ENCODE measurements at places on chromosomes 4 and X.

DNA sequence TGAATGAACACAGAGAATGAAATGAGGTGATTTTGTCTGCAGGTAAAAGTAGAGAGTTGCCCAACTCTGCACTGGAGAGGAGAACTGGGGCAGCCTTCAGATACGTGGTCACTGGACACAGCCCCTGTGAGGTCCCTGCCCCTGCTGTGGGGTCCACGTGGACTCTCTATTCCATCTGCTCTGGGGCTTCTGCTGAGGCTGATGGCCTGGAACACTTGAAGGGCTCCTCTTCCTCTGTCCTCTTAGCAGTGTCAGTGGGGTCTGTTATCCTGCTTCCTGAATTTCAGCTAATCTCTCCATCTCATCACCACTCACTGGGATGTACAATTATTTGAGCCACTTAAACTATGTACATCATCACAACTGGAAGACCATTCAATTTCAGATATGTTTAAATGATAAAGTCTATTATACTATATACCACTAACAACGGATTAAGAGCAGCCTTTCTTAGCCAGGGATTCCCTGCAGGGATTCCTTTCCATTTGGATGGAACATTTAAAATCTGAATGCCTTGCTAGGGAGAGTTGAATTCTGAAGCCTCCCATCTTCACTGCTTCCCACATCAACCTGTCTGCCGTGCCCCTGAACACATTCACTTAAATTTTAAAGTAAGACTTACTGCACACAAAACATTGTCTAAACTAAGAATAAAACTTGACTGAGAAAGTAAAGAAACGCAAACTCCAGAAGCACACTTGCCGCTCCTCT lies 74.0 kb downstream of the CC2D2A start:
- DNase-seq = no peak

DNA sequence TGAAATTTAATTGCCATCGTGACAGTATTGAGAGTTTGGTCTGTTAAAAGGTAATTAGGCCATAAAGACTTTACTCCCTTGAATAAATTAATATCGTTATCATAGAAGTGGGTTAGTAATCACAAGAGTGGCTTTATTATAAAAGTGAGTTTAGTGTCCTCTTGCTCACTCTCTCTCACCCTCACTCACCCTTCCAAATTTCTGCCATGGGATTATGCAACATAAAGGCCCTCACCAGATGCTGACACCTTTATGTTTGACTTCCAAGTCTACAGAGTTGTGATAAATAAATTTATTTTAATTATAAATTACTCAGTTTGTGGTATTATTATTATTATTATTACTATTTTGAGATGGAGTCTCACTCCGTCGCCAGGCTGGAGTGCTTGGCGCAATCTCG lies 1070.8 kb downstream of the PCDH18 start:
- no peak for DNase-seq

DNA sequence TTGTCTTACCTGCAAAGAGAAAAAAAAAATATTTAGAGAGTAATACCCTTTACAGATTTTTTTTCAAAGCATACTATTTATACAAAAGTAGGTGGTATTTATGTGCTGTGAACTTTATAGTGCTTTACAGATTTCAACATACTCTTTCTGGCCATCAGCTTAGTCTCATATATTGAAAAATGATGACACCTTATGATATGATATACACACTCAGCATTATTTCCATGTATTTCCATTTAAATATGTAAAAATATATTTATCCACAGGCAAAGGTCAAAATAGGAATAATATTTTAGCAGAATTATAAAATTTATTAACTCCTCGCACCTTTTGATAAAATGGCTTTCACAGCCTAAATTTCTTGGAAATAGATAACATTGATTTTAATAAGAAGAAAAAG lies 815.8 kb upstream of the EPHA5 start:
- DNase-seq = no peak

- no peak for DNase-seq
Measured at GRCh38 chr4:82508011-82508410, 53.8 kb downstream of the TMEM150C start.

GRCh38 chrX:106023947-106024346 lies 14.6 kb downstream of the SERPINA7 start:
- no peak for DNase-seq

- no peak for DNase-seq
Measured at GRCh38 chr4:150141756-150142155, 63.5 kb downstream of the DCLK2 start.

DNA sequence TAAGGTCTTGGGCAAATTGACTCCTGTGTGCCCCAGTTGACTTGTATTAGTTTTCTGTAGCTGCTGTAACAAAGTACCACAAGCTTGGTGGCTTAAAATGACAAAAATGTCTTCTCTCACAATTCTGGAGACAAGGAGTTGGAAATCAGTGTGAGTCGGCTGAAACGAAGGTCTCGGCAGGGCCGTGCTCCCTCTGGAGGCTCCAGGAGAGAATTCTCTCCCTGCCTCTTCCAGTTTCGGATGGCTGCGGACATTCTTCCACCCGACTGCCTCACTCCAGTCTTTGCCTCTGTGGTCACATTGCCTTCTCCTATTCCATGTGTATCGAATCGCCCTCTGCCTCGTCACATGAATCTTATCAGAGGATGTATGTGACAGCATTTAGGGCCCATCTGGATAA lies 66.0 kb upstream of the PHOX2B start:
- no peak for DNase-seq

GRCh38 chr4:119523399-119523798 lies 105.2 kb downstream of the PDE5A start:
- no peak for DNase-seq

- no peak for DNase-seq
Measured at GRCh38 chr4:127832585-127832984, 48.1 kb upstream of the PLK4 start.

- no peak for DNase-seq
Measured at GRCh38 chrX:124863303-124863702, 456.4 kb upstream of the TEX13C start.

DNA sequence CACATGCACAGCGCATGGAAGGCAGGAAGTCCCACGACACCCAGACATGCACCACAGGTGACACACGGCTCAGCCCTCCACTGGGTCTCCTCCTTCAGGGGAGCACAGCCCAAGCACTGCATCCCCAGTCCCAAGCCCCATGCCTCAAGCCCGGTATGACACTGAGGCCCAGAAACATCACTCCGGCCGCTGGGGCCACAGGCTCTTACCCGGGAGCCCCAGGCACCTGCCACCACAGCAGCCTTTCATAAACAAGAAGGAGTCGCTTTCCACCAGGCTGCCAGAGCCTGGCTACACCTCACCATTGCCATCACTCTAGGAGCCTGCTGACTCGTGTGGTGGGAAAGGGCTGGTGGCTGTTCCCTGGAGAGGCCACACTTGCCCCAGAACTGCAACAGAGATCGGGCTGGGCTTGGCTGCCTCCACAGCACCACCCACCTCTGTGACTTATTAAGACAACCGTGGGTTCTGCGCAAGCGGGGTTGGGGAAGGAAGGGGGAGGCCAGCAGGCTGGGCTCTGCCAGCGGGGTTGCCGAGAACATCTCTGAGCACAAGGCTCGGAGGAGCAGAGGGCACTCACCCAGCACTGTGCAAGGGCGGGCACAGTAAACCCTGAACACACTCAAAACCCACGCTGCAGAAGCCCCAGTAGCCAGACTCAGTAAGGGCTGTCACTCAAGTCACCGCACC lies 4.5 kb downstream of the HAUS7 start:
- no peak for DNase-seq

DNA sequence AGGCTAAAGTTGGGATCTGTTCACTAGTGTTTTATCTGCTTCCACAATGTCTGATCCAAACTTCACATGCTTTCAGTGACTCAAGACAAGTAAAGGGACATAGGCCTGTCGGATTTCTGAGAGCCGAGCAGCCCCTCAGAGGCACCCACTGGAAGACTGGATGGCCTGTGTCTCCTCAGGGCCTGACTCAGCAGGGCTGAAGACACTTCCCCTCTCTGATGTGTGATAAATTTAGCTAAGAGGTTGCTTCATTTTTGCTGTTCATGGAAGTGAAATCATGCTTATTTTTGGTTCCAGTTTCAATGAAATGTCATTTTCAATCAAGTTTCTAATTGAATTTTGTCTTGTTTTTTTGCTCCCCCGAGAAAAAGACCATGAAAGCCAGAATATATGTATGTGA lies 93.7 kb downstream of the MXRA5 start:
- DNase-seq = no peak

GRCh38 chrX:20522420-20522819 lies 255.7 kb upstream of the RPS6KA3 start:
- no peak for DNase-seq

DNA sequence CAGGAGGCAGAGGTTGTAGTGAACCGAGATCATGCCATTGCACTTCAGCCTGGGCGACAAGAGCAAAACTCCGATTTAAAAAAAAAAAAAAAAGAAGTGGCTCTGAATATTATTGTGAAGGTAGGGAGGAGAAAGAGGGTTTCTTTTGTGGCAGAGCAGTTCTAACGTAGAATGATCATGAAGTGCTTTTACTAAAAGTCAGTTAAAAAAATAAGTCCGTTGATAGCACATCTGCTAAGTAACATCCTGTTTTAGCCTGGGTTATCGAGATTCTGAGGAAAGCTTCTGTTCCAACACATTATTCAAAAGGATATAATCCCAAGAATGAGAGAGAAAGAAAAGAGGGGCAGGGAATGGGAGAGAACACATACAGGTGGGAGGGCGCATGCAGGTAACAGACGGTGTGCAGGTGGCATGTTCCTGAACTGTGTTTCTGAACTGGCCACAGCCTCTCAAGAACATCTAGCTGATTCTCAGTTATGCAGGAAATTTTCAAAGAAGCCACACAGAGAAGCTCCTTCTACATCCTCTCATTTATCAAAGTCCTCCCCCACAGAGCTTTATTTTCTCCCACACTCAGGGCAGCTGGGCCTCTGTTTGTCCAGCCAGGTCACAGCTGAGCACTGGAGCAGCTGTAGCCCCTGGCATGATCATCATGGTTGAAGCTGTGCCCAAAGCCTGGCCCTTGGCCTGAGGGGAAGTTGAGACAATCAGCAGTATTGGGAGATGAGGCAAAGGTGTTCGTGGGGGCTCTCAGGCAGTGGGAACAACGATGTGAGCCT lies 342.3 kb downstream of the ZNF674 start:
- DNase-seq = no peak

GRCh38 chr4:184328022-184328736 lies 110.5 kb upstream of the ENPP6 start:
- no peak for DNase-seq

- no peak for DNase-seq
Measured at GRCh38 chr4:42327323-42327722, 70.0 kb upstream of the SHISA3 start.

DNA sequence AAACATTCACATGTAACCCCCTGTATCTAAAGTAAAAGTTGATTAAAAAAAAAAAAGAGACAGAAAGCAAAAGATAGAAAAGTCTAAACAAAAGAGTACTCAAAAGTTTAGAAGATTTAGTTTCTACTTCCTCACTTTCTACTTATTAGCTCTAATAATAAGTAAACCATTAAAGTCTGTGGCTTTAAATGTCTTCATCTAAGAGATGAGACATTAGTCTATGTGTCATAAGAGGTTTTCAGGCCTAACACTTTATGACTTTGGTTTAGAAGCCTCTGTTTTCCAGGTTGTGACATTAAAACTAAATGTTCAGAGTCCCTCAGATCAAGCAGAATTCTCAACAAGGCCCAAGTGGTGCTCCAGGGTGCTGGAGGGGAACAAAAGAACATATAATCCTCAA lies 42.2 kb upstream of the GUCY1A1 start:
- no peak for DNase-seq

GRCh38 chr4:87073199-87074120 lies 138.6 kb downstream of the AFF1 start:
- DNase-seq = peak; percentile 61

- no peak for DNase-seq
Measured at GRCh38 chr4:8761824-8762205, 109.8 kb downstream of the HMX1 start.

GRCh38 chrX:148363471-148364235 lies 136.8 kb upstream of the AFF2 start:
- no peak for DNase-seq

- DNase-seq = no peak
Measured at GRCh38 chr4:178553201-178553600, 1111.0 kb upstream of the AGA start.

- no peak for DNase-seq
Measured at GRCh38 chrX:15973299-15973698, 118.7 kb upstream of the AP1S2 start.

- DNase-seq = no peak
Measured at GRCh38 chrX:9995855-9996339, 28.7 kb downstream of the CLDN34 start.

GRCh38 chr4:138595171-138595570 lies 353.0 kb upstream of the SLC7A11 start:
- no peak for DNase-seq

GRCh38 chrX:28016823-28017222 lies 35.6 kb upstream of the DCAF8L1 start:
- DNase-seq = no peak

- no peak for DNase-seq
Measured at GRCh38 chr4:98284640-98285046, 23.5 kb downstream of the RAP1GDS1 start.

All from NCI-H2227 treated with DMSO at 0.1 percent for 48 hours (cell line).